Temporal lobe (tissue), 4 donors: ENCODE measurements at places on chromosomes 6 and 20. TPM values are rescaled to one million over a fixed set of nuclear protein-coding genes. Genes with fewer than 3 reads are reported as not detected.

The HLA-DOB gene
- not detected for total RNA-seq

The RAD21L1 gene
- under 0.01 TPM for total RNA-seq

The HLA-DRB5 gene
- total RNA-seq = not detected

The L3MBTL3 gene
- total RNA-seq = 34.9 TPM

The NKX2-2 gene
- 0.98 TPM for total RNA-seq

The MRS2 gene
- total RNA-seq = 15.2 TPM

The FOXS1 gene
- 0.74 TPM for total RNA-seq

The CCN6 gene
- total RNA-seq = not detected

The SLC32A1 gene
- 5.9 TPM for total RNA-seq

The PPIL6 gene
- total RNA-seq = 21.1 TPM

The LAMA2 gene
- 11.8 TPM for total RNA-seq

The PBOV1 gene
- total RNA-seq = not detected

The SLC17A3 gene
- not detected for total RNA-seq

The SNPH gene
- 13.5 TPM for total RNA-seq

The PRSS16 gene
- not detected for total RNA-seq

The BAG2 gene
- 1.5 TPM for total RNA-seq
